Stimulated activated CD8-positive, alpha-beta memory T cell treated with anti-CD3 and anti-CD28 coated beads, Interleukin-4, amount 100 ng/mL, for 1 hour (primary cell): ENCODE measurements at places on chromosomes 1 and 21.

- DNase-seq: no peak
These were observed 6.0 kb downstream of the RSPH1 start for GRCh38 chr21:42489991-42490390.

DNA sequence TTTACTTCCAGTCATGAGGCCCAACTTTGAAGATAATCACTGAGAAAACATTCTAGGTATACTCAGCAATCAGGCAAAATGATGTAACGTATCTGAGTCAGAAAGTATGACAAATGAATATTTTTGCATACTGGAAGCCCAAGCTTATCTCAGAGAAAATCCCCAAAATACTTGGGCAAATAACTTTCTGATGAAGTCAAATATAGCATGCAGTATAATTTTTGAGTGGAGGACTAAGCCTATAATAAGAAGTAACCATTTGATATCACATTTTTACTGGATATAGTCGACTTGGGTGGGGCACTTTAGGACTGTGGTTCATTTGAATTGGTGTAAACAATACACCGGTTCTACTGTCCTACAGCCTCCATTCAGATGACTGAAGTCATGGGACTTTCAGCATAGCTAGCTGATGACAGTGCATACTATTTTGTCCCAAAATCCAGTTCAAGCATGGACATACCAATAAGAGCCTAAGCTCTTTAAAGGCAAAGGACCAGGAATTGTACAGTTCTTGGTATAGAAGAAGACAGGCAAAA lies 2.3 kb upstream of the GADD45A start:
- DNase-seq: no peak

GRCh38 chr1:228148935-228149405 lies 760 bp upstream of the GJC2 start:
- no peak for DNase-seq

- DNase-seq: no peak
These were observed 19.1 kb downstream of the IVNS1ABP start for GRCh38 chr1:185297982-185298381.

DNA sequence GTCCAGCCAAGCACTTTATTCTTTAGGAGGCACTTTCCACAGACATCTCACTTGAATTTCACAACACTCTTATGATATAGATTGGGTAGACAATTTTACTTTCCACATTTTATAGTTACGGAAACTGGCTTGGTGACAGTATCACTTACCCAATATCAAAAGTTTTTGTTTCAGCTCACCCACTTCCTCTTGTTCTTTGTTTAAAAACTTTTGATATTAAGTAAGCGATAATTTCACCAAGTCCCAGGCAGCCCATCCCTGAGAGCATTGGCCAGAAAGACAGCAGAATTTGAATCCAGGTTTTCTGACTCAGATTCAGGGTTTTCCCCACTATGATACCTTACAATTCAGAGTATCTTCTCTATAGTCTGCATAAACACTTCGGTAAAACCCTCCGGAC lies 60.0 kb downstream of the LRIG2 start:
- no peak for DNase-seq

DNA sequence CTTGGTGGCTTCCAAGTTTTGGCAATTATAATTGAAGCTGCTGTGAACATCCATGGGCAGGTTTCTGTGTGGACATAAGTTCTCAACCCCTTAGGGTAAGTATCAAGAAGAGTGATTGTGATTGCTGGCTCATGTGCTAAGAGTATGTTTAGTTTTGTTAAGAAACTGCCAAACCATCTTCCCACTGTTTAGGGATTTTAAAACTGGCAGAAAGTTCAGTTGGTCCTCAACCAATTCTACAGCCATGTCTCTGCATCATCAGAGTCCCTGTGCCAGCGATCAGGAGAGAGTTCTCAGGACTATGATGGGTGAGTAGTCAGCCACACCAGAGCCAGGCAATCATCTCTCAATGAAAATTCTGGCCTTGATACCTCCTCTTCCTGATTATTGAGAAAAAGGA lies 193.8 kb downstream of the ZC3H11B start:
- DNase-seq: no peak

- DNase-seq: peak; percentile 40
These were observed 17.4 kb upstream of the KCNAB2 start for GRCh38 chr1:6028042-6028850.

- no peak for DNase-seq
These were observed 41.1 kb upstream of the IL20 start for GRCh38 chr1:206824331-206824730.

GRCh38 chr1:231337043-231337471 lies 595 bp downstream of the EXOC8 start:
- peak; percentile 17 for DNase-seq

DNA sequence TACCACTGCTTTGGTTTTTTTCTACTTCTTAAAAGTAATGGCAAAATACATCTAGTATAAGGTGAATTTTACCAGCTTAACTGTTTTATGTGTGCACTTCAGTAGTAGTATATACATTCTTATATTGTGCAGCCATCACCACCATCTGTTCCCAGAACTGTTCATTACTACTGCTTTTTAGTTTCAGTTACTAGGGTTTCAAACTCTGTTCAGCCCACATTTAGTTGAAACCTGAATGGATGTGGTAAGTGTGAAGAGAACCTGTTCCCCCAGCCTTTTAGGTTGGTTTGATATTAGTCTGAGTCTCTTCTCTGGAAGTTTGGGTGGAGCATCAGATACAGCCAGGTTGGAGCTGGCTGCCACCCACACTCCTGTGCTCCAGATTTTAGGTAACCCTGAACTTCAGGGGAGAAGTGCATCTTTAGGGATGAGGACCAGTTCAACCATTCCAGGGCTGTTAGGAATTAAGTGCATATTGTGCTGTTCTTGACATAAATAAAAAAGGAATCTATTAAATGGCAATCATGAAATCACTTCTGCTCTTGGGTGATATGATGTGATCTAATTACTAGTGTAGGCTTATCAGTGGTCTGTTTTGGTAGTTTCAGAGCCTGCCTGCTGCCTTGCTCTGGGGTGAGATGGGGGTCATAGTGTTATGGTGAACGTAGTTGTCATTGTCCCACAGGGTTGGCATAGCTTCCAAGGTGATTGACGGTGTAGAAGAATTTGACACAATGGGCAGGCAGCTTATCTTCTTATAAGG lies 32.1 kb downstream of the URB2 start:
- DNase-seq: no peak

DNA sequence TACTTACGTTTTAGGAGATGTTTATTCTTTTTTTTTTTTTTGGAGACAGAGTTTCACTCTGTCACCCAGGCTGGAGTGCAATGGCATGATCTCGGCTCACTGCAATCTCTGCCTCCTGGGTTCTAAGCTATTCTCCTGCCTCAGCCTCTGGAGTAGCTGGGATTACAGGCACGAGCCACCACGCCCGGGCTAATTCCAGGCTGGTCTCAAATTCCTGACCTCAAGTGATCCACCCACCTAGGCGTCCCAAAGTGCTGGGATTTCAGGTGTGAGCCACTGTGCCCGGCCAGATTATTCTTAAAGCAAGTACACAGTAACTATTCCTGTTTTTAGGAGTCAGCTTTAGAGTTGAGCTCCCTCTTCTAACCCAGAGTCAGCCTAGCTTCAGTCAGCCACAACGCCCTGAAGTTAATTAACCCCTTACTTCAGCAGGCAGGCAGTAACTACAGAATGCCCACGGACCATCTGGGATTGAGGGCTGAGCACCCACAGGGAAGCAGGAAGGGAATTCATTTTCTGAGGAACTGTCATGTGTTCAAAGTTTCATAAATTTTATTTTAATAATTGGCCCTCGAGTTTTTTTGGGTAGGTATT lies 5.3 kb upstream of the ID3 start:
- DNase-seq: no peak

DNA sequence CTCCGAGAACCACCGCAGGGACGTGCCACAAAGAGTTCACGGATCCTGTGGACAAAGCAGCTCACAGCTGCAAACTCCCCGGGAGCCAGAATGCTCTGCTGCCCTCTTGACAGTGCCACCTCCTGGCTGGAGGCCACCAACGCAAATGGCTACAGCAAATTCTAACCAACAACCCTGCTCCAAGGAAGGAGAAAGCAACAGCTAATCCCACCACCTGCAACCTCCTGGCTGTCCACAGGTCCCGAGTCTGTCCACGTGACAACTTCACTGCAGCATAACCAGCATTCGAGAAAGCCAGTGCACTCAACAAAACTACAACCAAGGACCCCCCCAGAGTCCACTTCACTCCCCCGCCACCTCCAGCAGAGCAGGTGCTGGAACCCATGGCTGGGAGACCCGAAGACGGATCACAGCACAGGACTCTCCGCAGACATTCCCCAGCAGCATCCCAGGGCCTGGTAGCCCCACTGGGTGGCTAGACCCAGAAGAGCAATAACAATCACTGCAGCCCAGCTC lies 17.3 kb downstream of the POFUT2 start:
- DNase-seq: no peak

GRCh38 chr1:208230668-208231529 lies 13.3 kb downstream of the PLXNA2 start:
- DNase-seq: no peak
